ENCODE measurements at places on chromosomes 3 and 15.

- DNase-seq: no peak
Measured at GRCh38 chr3:44511238-44511566, 33.7 kb upstream of the ZNF445 start.

GRCh38 chr3:77815467-77815866 lies 775.6 kb downstream of the ROBO2 start:
- DNase-seq: no peak

- DNase-seq: peak; percentile 52
Measured at GRCh38 chr3:48661501-48662144, 1.1 kb downstream of the CELSR3 start.

DNA sequence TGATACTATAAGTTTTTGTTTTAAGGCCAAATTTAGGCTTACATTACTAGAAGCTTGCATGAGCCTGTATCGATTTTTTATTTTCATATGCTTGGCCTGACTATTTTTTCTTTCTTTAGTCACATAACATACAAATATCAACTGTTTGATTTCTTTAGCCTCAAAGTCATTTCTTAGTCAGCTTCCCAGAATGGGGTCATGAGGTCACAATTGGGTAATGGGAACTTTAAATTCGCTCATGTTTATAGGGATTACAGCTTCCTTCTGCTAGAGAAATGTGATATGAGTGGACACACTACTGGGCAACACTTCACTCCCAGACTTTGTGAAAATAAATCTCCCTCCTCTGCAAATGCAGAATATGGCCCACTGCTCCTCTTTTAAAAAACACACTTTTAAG lies 9.1 kb upstream of the TIPARP start:
- DNase-seq: no peak

- DNase-seq: no peak
Measured at GRCh38 chr3:46372492-46373359, 2.0 kb downstream of the CCR5 start.
